ENCODE measurements at places on chromosomes 5 and 9.

DNA sequence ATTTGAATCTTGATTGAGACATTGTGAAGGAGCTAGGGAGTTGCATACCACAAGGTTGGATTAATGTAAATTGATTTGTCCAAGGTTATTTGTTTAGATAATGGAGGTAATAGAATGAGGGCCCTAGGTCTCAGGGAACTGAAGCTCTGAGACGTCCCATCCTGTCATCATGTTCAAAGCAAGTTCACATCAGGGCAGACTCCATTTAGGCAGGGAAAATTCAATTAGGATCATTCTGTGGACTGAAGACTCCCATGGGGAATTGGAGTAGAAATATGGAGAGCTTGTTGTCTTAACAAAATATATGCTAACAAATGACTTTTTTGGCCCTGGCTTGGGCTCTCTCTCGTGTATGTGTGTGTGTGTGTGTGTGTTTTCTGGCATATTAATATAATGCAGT lies 722.0 kb upstream of the ADAMTS16 start:
- DNase-seq = no peak

- DNase-seq = no peak
These were observed 70.2 kb upstream of the PLEKHG4B start for GRCh38 chr5:21654-22233.

- DNase-seq = no peak
These were observed 80.7 kb downstream of the OTULIN start for GRCh38 chr5:14745188-14745563.

- DNase-seq = no peak
These were observed 261.7 kb downstream of the MAT2B start for GRCh38 chr5:163766936-163767670.

DNA sequence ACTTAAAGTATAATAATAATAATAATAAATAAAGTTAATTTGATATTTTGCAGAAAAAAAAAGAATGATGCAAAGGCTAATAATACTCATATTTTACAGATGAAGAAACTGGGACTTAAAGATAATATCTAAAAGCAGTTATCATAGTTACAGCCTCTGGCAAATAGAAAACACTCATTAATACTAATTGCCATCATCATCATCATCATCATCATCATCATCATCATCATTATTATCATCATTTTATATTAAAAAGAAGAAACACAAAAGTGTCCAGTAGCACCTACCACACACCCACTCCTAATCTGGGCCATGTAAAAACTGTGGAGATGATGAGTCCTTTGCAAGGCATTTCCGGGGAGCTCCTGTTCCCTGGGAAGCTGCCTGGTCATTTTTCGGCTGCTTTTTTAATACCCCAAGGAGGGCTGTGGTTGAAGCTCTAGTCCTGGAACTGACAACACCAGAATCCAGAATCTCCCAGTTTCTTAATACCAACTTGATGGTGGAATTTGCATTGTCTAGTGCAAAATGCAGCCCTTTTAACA lies 70.8 kb downstream of the HTR4 start:
- DNase-seq = no peak

Data from activated T-cell treated with anti-CD3 and anti-CD28 coated beads for 48 hours (primary cell).